AG09309 (cell line): ENCODE measurements at places on chromosomes 7 and 10.

GRCh38 chr7:106041140-106041717 lies 70.9 kb downstream of the SYPL1 start:
- no peak for DNase-seq

- DNase-seq, result no peak
These were observed 4.9 kb downstream of the DYNC1I1 start for GRCh38 chr7:95777269-95777668.

- no peak for DNase-seq
These were observed 49.7 kb downstream of the RABGEF1 start for GRCh38 chr7:66790196-66790595.

- DNase-seq, result no peak
These were observed 9.8 kb upstream of the PNPLA8 start for GRCh38 chr7:108535744-108536143.

GRCh38 chr10:71585564-71586290 lies 133.9 kb downstream of the C10orf105 start:
- no peak for DNase-seq

DNA sequence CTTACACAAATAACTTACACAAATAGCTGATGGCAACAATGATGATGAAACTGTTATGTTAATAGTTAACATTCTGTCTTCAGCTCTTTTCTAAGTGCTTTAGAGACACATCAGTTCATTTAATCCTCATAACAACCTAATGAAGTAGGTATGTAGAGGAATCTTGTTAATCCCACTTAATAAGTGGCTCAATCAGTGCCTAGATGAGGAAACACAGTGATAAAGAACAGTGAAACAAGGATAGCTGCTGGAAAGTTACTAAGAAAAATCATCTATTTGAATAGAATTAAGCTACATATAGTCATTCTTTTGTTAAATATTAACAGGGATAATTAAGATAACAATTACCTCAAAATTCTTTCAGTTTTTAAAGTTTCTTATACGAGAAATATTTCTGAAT lies 487.6 kb downstream of the ARL4A start:
- no peak for DNase-seq

- no peak for DNase-seq
These were observed 140.7 kb upstream of the ANKRD1 start for GRCh38 chr10:91061608-91062007.

DNA sequence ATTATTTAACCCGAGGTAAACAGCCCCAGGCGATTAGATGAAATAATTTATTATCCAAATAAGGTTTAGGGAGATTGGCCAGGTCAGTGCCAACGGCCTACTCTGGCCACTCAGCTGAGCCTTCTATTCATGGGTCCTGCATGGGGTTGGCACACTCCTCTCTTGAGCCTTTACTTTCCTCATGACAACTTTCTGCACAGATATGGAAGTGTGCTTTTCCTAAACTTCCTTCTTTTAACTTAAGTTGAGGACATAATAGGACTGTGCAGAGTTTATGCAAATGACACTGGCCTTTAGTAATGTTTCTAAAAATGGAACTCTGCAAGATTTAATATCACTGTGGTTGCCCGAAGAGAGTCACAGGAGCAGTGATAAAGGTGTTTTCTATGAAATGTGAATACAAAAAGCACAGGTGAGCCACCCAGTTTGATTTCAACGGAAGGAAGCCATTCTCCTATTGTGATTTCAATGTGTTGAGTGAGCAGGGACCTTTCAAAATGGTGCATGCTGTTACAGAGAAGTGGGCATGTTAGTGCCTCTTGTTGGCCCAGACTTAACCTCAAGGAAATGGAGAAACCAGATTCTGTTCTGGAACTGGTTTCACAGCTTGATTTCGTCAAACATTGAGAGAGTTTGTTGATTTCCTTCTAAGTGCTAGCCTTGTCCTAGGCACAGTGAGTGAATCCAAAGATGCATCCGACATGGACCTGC lies 55.7 kb downstream of the LYZL2 start:
- no peak for DNase-seq
